A172 (cell line): ENCODE measurements at places on chromosomes 3 and 15.
A peak's percentile ranks its signal among the peaks of the same experiment; 100 is the strongest.

- no peak for DNase-seq
Observed at GRCh38 chr3:111269777-111270176, 198.2 kb downstream of the NECTIN3 start.

- DNase-seq, result no peak
Observed at GRCh38 chr3:14358426-14359211, 43.8 kb upstream of the SLC6A6 start.

- no peak for DNase-seq
Observed at GRCh38 chr3:127908951-127909350, 6.1 kb upstream of the KBTBD12 start.

- no peak for DNase-seq
Observed at GRCh38 chr15:59825901-59826300, 136.8 kb upstream of the BNIP2 start.

- peak; percentile 41 for DNase-seq
Observed at GRCh38 chr3:116929505-116930222, 220.1 kb downstream of the TUSC7 start.

DNA sequence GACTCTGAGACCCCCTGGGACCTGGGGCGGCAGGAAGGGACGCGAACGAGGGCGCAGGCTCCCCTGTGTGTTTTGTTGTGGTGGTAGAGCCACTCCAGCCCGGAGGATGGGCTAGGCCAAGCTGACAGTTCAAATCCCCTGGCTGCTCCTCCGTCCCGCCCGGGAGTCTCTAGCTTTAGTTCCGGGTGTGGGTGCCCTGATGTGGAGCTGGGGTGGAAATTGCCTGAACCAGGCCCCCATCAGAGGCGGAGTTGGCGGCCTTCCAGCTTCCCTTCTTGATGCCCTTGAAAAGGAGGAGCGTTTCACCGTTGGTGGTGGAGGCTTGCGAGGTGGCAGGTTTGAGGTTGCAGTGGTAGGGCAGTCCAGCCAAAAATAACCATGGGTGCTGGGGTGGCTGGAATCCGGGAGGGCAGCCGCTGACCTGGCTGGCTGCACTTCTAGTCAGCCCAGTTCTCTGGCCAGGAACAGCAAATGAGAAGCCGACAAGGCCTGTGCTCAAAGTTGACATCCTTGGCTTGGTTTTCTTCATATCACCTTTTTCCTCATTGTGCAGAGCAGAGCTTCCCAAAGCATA lies 817 bp downstream of the CLK3 start:
- peak; percentile 59 for DNase-seq

- DNase-seq, result no peak
Observed at GRCh38 chr3:186022931-186023330, 85.1 kb upstream of the TRA2B start.

DNA sequence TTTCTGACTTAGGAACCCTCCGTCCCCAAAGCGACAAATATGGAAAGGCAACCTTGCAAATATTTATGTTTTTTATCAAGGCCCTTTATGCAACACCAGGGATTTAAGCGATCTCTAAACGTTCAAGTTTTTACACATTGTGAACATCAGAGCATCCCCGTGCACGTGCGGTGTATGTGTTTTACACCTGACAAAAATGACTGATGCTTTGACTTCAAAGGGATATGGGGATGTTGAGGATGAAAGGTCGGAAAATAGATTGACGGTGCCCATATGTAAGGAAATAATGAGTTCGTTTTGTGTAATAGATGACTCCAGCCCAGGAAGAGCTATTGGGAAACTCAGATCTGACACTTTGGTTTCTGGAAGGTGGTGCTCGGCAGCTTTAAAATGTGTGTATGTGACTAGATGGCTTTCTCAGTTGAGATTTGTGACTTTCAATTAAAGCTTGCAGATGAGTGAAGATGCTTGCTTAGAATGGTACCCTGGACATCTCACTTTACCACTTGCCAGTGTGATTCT lies 866 bp downstream of the SLC49A4 start:
- DNase-seq, result no peak

GRCh38 chr3:115709931-115710330 lies 86.6 kb downstream of the GAP43 start:
- no peak for DNase-seq

DNA sequence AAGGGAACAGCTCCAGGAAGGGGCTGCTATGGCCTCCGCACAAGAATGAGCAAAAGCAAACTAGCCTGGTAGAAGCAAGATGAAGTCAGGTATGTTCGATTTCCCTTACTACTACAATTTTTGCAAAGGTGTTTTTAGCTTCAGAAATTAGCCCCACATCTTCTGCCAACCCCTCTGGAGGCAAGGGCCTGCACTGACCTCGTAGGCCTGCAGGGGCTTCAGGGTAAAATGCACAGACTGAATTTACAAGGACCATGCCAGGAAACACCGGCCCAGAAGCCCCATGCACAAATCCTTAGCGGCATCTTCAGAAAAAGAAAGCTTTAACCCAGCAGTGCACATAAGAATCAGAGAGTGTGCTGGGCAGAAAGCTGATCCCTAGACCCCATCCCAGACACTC lies 53.0 kb downstream of the SLC6A1 start:
- DNase-seq, result no peak

DNA sequence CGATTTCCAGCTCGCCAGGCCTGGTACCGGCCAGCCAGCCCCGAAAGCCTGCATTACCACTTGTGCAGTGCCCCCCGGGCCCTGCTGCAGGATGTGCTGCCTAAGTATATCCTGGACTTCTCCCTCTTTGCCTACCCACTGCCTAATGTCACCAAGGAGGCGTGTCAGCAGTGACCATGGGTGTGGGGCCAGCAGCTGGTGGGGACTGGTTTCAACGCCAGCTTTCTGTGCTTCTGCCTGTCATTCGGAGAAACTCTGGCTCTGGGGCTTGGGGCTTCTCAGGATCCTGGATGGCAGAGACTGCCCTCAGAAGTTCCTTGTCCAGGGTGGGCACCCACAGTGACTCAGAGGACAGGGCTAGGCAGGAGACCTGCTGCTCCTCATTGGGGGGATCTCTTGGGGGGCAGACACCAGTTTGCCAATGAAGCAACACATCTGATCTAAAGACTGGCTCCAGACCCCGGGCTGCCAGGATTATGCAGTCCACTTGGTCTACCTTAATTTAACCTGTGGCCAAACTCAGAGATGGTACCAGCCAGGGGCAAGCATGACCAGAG lies 1.5 kb downstream of the CHST14 start:
- no peak for DNase-seq

GRCh38 chr3:191721990-191722389 lies 261.0 kb downstream of the PYDC2 start:
- no peak for DNase-seq

DNA sequence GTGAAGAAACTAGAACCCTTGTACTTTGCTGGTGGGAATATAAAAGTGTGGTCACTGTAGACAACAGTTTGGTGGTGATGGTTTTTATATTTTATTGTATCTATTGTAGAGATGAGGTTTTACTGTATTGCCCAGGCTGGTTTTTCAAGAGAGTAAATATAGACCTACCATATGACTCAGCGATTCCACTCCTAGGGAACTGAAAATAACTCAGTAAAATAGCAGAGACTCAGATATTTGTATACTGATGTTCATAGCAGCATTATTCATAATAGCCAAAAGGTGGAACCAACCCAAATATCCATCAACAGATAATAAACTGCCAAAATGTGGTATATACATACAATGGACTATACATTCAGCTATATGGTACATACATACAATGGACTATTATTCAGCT lies 68.8 kb upstream of the IL12A start:
- DNase-seq, result peak; percentile 57

DNA sequence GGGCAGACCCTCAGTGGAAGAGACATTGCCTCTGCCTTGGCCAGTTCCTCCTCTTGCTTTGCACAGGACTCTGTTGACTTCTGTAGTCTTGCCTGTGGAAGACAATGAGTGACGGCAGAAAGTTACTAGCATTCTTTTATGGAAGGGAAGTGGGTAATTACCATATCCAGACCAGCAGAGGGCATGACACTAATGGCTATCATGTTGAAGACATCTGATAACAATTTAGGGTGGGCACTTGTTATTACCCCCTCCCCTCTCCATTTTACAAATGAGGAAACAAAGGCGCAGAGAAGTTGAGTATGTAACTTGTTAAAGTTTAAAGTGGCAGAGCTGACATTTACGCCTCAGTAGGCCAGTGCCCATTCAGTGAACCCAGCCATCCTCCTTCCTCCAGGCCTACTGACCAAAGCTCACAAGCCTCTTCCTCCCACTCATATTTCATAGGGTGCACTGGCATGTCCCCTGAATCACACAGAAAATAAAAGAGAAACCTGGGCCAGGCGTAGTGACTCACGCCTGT lies 48.2 kb upstream of the FMN1 start:
- peak; percentile 27 for DNase-seq

GRCh38 chr3:48897460-48898376 lies 964 bp downstream of the SLC25A20 start:
- DNase-seq, result no peak

- no peak for DNase-seq
Observed at GRCh38 chr3:187296911-187297310, 5.4 kb upstream of the MASP1 start.

GRCh38 chr3:156631323-156631722 lies 43.1 kb upstream of the TIPARP start:
- no peak for DNase-seq

- no peak for DNase-seq
Observed at GRCh38 chr3:141291559-141292355, 60.1 kb downstream of the PXYLP1 start.

DNA sequence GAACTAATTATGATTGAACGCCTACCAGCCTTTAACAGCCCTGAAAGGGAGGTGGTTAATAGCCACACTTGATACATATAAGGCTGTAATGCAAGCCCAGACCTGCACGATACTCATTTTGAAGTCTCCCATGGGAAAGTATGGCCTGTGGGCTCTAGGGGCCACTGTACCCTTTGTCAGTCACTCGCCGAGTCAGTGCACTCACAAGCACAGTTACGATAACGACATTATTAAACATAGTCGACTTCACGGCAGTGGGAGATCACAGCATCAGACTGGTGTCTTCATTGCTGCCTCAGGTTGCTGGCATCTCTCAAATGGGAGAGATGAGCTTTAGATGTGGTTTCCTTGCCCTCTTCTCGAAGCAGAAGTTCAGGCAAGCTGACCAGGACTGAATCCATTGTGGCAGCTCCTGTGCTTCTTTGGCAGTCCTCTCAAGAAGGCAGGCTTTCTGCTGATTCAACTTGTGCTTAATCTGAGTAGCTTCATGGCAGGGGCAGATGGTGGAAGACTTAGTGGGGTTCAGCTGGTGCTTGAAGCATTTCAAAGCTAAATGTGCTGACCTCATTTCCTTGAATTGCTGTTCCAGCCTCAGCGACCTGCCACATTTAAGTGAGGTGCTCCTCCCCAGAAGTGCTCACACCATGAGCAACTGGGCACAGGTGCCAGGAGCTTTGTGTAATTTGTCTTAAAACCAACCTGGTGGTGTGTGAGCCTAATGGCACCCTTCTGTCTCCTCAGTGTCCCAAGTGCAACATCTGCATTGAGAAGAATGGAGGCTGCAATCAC lies 15.8 kb upstream of the P4HTM start:
- DNase-seq, result no peak

DNA sequence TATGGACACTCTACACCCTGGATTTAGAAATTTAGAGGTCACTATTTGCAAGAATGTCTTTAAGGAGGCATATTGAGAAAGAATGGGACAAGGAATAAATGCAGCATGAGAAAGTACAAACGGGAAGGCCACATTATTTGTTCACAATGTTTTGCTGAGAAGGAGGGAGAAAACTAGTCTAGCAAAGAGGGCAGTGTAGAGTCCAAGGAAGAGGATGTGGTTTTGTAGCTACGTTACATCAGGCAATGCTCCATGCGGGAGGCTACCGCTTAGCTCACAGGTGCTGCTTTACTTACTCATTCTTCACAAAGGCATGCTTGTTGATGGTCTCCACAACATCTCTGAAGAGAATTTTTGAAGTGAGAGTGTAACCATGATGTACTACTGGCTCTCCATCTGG lies 191.1 kb downstream of the PLCH1 start:
- peak; percentile 23 for DNase-seq

- peak; percentile 27 for DNase-seq
Observed at GRCh38 chr3:182738583-182739411, 54.5 kb upstream of the ATP11B start.

GRCh38 chr15:72272997-72273352 lies 621 bp upstream of the PARP6 start:
- DNase-seq, result no peak

GRCh38 chr15:26665957-26666791 lies 106.7 kb downstream of the GABRB3 start:
- no peak for DNase-seq

DNA sequence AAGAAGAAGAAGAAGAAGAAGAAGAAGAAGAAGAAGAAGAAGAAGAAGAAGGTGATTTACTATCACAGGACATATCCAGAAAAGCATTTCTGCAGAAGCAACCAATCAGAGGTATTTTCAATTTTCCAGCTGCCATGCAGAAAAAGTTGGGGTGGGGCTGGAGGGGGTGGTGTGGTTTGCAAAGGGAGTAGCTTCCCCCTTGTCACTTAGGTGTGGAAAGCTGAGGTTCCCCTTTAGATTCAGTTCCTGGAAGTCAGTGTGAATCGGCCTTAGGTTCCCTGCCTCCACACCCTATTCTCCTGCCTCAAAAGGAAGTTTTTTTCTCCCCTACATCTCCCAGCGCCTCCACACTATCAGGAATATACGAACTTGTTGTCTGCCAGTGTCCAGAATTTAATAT lies 276.7 kb upstream of the ARRDC4 start:
- no peak for DNase-seq

- no peak for DNase-seq
Observed at GRCh38 chr3:151101270-151101969, 16.0 kb downstream of the MED12L start.

DNA sequence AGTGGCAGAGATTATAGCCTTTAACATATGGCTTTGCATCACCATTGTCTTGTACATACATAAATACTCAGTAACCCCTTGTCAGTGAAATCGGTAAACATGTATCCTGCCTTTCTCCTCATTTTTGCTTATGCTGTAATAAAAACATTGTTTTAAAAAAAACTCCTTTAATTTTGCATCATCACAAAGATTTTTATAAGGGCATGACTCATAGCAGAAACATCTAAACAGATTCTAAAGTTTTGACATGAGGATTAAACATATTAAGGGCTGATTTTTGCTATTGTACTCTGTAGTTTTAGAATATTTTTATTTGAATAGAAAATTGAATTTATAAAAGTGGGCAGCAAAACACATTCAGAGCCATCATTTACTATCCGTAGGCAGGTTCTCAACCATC lies 275.9 kb downstream of the ZIC4 start:
- DNase-seq, result peak; percentile 46

DNA sequence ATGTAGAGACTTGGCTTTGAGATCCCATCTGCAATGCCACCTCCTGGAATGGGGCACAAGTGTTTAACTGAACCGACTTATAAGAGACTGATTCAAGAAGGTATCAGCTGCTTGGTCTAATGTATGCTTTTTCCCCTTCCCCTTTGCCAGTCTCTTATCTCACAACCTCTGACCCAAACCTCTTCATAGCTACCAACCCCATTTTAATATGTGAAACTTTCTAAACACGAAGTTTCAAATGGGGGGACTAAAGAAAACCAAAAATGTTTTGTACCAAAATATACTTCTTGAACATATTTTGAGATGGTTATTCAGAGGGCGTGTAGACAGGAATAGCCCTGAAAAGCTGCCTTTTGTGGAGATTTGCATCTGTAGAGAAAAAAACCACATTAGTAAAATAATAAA lies 73.1 kb downstream of the OXSM start:
- DNase-seq, result no peak

- no peak for DNase-seq
Observed at GRCh38 chr3:87122766-87123165, 104.3 kb upstream of the CHMP2B start.
